ENCODE measurements at places on chromosomes 12 and 14. TPM values are rescaled to one million over a fixed set of nuclear protein-coding genes. Genes with fewer than 3 reads are reported as not detected.

The KLRC2 gene
- total RNA-seq = not detected

The GLIPR1L2 gene
- total RNA-seq = 0.16 TPM

The BCAT1 gene
- total RNA-seq = 15.6 TPM

The KRT71 gene
- total RNA-seq = not detected

The TOMM20L gene
- not detected for total RNA-seq

The PRKD1 gene
- 8.0 TPM for total RNA-seq

The ANO4 gene
- total RNA-seq = not detected

The NANOG gene
- not detected for total RNA-seq

The IL31 gene
- total RNA-seq = not detected

The SMCO3 gene
- total RNA-seq = not detected

The FGF6 gene
- not detected for total RNA-seq

The OS9 gene
- total RNA-seq = 183 TPM

The SLC10A1 gene
- total RNA-seq = not detected

The ACOT4 gene
- total RNA-seq = 0.73 TPM

The POTEM gene
- total RNA-seq = not detected

The CLIP1 gene
- 66.5 TPM for total RNA-seq

The ENDOU gene
- under 0.01 TPM for total RNA-seq

The PPFIA2 gene
- 2.7 TPM for total RNA-seq

The FAM90A1 gene
- total RNA-seq = 0.16 TPM

The LTBP2 gene
- total RNA-seq = 308 TPM

The CHST11 gene
- 7.4 TPM for total RNA-seq

The PROX2 gene
- total RNA-seq = 0.12 TPM

The CCDC196 gene
- total RNA-seq = not detected

The LIN7A gene
- total RNA-seq = 6.1 TPM

The NPAS3 gene
- 1.3 TPM for total RNA-seq

The TAS2R13 gene
- total RNA-seq = 1.8 TPM

The C14orf39 gene
- 0.16 TPM for total RNA-seq

The OTOGL gene
- 0.36 TPM for total RNA-seq

The AQP2 gene
- not detected for total RNA-seq

The RDH5 gene
- total RNA-seq = 16.7 TPM

The PTGES3 gene
- total RNA-seq = 58.8 TPM

The TCHP gene
- total RNA-seq = 8.3 TPM

The POLE2 gene
- total RNA-seq = 4.7 TPM

The DIABLO gene
- total RNA-seq = 45.7 TPM

The TAS2R7 gene
- not detected for total RNA-seq

The GPR137C gene
- total RNA-seq = 0.12 TPM

The TMEM63C gene
- under 0.01 TPM for total RNA-seq

The GARIN6 gene
- not detected for total RNA-seq

The CDH24 gene
- 2.7 TPM for total RNA-seq

The MANSC4 gene
- total RNA-seq = not detected

The LGALS3 gene
- total RNA-seq = 386 TPM

The NRIP2 gene
- total RNA-seq = under 0.01 TPM
